ENCODE measurements at places on chromosomes 6 and 20.

GRCh38 chr6:44627091-44627882 lies 239.8 kb downstream of the CDC5L start:
- no peak for DNase-seq

DNA sequence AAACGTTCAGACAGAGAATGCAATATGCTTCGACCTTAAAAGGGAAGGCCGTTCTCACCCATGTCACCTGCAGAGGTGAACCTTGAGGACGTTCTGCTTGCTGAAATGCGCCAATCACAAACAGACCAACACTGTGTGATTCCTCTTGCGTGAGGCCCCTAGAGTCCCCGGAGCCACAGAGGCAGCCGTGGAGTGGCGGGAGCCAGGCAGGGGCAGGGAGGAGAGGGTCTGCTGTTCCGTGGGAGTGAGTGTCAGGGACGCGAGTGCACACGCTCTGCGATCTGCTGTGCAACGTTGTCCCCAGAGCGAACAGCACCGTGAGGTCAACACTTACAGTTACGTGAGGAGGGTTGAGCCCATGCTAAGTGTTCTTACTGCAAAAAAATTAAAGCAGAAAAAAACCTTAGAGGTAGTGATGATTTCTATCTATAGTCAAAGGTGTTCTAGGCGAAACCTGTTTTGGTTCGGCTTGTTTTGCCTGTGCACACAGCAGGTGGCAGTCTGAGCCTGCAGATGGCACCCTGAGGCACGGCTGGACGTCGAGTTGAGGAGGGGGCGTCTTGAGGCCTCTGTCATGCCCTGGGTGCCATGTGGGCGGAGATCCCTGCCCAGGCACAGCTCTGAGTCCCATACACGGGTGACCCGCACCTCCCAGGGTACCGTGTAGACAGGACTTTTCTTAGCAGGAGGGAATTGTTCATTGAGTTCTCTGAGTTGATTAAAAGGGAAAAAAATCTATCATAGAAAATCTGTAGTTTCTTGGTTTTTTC lies 71.7 kb upstream of the FRMD1 start:
- peak; percentile 15 for DNase-seq

- DNase-seq, result no peak
Observed at GRCh38 chr6:72966628-72967280, 258.5 kb downstream of the KHDC1L start.

DNA sequence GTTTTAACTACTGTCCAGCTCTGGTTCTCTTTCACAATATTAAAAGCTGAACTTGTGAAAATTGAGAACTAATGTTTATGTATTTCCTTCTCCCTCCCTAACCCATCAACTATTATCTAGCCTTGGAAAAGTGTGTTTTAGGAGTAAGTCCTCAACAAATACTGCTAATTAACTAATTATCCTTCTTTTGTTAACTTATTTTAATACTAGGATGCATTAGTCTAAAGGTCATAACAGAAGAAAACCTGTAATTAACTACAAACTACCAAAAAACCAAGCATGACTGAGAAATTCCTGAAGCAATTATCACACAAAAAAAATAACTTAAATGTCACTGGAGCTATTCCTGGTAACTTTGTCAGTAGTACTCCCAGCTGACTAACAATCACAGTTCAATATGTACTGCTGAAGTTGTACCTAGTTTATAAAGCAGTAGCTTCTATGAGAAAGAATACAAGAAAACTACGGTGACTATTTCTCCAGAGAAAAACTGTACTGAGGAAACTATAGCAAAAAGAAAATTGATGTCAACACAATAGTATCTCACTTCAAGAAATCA lies 301.9 kb downstream of the LAMA2 start:
- DNase-seq, result no peak

- no peak for DNase-seq
Observed at GRCh38 chr6:149924206-149924932, 1.4 kb upstream of the RAET1G start.

GRCh38 chr6:92748131-92748530 lies 671.2 kb downstream of the EPHA7 start:
- no peak for DNase-seq
